ENCODE measurements at places on chromosomes 16 and 17.

- DNase-seq: no peak
These were observed 192.2 kb downstream of the WWOX start for GRCh38 chr16:78291604-78292003.

DNA sequence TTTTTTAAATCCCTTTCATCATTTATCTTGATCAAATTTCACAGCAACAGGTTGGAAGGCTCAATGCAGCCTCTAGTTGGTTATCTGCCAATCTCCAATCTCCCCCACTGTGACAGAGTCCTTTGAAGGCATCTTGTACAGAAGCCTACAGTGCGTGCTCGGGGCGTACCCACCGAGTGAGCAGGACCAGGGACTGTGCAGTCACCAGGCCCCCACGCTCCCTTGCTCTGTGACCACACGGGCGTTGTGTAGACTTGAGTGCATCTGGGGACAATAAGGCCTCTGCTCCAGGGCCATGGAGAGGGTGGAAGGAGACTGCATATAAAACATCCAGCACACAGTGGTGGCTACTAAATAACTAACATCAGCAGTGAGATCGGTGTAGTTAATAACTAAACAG, 63.4 kb downstream of the GTF3C1 start:
- no peak for DNase-seq

- no peak for DNase-seq
These were observed 29.4 kb upstream of the NAT9 start for GRCh38 chr17:74805591-74805991.

GRCh38 chr17:76188213-76189016, 47.4 kb upstream of the FOXJ1 start:
- no peak for DNase-seq

- no peak for DNase-seq
These were observed 49.7 kb downstream of the MYO1D start for GRCh38 chr17:32827227-32827626.

DNA sequence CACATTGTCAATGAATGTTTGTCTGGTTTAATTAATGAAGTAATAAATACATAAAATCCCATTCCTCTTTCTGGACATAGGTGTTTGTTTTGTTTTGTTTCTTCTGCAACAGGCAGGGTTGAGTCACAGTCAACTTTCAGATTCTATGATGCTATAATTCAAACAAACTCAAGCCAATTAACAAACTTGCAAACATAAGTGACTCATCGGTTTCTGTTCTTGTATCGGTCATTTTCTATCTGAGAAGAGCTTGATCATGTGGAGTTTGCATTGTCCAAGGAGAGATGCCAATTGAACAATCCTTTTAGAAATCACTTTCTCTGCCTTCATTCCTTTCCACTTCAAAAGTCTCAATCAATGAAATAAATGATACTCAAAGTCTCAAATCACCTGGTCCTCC, 294.2 kb upstream of the C16orf82 start:
- peak; percentile 14 for DNase-seq
